ENCODE measurements at places on chromosomes 3 and 15. TPM values are rescaled to one million over a fixed set of nuclear protein-coding genes. Genes with fewer than 3 reads are reported as not detected.

GRCh38 chr3:42537350-42537749, 34.9 kb downstream of the VIPR1 start:
- DNase-seq, result no peak

DNA sequence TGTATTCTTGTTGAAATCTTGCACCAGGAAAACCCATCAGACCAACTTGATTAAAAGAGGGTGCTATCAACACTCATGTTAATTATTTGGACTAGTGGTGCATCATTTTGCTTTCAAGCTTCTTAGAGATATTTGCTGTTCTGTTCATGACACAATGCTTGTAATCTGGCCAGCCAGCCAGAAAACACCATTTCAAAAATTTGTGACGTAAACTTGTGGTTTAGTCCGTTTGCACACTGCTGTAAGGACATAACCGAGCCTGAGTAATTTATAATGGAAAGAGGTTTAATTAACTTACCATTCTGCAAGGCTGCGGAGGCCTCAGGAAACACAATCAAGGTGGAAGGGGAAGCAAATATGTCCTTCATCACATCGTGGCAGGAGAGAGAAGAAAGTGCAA, 374.3 kb upstream of the TGFBR2 start:
- DNase-seq, result no peak

DNA sequence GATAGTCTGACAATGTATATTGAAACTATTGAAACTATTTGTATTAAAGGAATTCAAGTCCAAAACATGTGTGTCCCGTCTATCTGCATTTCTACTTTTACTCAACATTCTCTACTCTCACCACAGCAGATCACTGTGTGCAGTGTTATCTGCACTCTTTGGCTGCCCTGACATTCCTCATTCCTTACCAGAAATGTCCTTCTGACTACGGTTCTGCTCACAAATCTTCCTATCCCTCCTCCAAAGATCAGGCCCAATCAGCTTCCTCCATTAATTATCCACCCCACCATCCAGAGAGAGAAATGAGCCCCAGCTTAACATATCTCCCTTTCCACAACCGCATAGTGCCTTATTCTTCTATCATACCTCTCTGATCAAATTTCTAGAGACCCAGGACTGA, 94.7 kb downstream of the TBL1XR1 start:
- no peak for DNase-seq

DNA sequence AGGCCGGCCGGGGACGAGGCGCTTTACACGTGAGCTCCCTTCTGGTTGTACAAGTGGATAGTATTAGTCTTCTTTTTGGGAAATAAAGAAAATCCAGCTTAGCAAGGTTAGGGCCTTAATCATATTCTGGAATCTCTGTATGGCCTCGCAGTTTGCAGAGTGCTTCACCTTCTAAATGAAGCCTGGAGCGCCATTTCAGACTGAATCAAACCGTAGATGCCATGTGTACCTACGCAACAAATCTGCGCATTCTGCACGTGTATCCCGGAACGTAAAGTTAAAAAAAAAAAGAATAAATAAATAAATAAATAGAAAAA, 322 bp upstream of the P3H2 start:
- DNase-seq, result no peak

GRCh38 chr15:89880727-89881126, 13.1 kb downstream of the AP3S2 start:
- DNase-seq, result no peak

WDR93 gene
- 0.09 TPM for polyA plus RNA-seq

PRRT3 gene
- polyA plus RNA-seq, result 0.95 TPM

DNA sequence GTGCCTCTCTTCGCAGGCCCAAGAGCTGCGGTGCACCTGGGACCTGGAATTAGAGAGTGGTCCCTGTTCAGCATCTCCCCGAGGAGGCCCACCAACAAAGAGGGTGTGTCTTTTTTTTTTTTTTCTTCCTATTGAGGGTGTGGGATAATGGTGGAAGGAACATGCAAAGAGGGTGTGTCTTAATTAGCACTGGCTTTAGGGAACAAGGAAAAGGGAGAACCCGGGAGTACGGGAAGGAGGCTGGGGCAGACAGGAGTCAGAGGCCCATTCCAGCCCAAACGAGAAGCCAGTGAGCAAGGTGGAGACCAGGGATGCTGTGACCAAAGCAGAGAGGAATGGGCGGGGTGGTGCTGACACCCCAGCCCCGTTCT, 429 bp upstream of the LOXL1 start:
- no peak for DNase-seq

DNA sequence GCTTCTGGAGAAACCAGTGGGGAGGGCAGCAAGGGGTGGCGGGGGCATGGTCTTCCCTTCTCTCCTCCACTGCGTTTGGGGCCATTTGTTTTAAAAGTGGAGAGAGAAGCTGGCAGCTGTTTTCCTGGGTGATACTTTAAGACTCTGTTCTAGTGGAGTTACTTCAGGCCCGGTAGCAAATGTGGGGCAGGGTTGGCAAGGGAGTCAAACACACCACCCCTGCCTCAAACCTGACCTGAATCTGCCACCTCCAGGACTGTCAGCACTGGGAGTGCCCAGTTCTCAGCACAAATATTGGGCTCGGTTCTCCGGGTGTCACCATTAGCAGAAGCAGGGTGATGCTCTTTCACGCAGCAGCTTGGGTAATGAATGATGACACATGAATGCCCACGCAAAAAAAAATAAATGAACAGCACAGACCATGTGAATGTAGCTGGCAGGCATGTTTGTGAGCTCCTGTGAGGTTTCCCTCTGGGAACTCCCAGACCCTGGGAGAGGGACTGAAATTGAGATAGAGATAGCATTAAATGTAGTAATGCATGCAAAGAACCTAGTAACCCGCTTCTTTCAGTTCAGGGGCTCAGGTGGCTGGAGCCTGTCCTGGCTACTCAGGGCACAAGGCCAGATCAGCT, 424.0 kb downstream of the MCTP2 start:
- DNase-seq, result no peak

DNA sequence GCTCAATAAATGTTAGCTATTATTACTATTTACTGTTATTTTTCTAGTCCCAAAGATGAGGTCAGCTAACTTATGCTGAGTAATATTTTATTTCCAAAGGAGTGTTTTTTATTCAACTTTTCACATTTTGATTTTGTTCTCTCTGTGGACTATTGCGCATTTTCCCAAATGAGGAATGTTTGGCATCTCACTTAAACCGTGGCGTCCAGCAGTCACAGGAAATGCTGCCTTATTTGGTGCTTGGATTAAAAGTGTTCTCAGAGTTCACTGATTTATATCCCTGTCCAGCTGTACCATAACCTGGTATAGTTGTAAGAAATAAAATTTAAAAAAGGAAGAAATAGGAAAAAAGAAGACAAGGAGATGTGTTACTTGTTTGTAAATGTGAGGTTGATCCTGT, 166.8 kb downstream of the THSD4 start:
- DNase-seq, result no peak

LDHAL6B gene
- polyA plus RNA-seq, result not detected

Measured in heart right ventricle (tissue), 16 donors.